H1 (cell line): ENCODE measurements at places on chromosomes 12 and 14.

GRCh38 chr12:116619246-116619645 lies 60.1 kb downstream of the MAP1LC3B2 start:
- DNase-seq: no peak

DNA sequence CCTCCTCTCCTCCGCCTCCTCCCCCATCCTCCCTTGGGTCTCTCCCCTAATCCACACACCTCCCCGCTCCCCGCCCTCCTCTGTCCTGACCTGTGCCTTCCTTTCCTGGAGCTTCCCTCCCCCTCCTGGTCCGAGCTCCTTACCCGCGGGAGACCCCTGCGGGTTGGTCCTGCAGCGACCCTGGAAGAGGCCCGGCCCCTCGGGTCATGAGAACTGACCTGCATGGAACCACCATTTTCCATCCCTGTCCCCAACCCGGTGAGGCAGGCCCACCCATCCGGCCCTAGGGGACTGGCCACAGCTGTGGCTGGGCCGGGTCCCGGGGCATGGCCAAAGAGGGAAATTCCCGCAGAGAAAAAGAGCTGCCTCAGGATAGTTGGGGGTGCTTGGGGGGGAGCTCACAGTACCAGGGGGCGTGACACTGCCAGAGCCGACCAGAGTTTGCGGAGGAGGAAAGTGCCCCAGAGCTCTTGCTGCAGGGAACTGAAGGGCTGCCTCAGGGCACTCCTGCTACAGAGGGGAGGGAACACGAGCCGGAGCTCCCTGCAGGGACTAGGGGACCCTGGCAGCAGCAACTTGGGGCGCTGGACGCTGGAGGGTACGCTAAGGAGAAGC lies 613 bp downstream of the ARHGEF40 start:
- no peak for DNase-seq

DNA sequence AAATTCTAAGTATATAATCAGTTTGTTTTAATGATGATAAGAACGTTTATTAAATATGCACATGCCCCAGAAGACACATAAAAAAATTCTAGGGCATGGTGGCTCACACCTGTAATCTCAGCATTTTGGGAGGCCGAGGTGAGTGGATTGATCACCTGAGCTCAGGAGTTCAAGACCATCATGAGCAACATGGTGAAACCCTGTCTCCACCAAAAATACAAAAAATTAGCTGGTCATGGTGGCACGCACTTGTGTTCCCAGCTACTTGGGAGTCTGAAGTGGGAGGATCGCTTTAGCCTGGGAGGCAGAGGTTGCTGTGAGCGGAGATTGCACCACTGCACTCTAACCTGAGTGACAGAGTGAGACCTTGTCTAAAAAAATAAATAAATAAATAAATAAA lies 4.0 kb downstream of the CD69 start:
- DNase-seq: no peak

- DNase-seq: no peak
Measured at GRCh38 chr14:74739293-74740030, 23.7 kb upstream of the YLPM1 start.

GRCh38 chr12:93090731-93091172 lies 161.7 kb upstream of the EEA1 start:
- DNase-seq: no peak

- no peak for DNase-seq
Measured at GRCh38 chr12:64611341-64612284, 1.3 kb downstream of the RASSF3 start.

GRCh38 chr12:16499611-16500010 lies 106.4 kb downstream of the LMO3 start:
- DNase-seq: no peak

GRCh38 chr14:99320621-99321235 lies 48.7 kb upstream of the BCL11B start:
- no peak for DNase-seq

- DNase-seq: peak; percentile 53
Measured at GRCh38 chr14:61502459-61503093, 181.2 kb downstream of the PRKCH start.

GRCh38 chr12:122326586-122326985 lies 60.3 kb upstream of the VPS33A start:
- DNase-seq: no peak

DNA sequence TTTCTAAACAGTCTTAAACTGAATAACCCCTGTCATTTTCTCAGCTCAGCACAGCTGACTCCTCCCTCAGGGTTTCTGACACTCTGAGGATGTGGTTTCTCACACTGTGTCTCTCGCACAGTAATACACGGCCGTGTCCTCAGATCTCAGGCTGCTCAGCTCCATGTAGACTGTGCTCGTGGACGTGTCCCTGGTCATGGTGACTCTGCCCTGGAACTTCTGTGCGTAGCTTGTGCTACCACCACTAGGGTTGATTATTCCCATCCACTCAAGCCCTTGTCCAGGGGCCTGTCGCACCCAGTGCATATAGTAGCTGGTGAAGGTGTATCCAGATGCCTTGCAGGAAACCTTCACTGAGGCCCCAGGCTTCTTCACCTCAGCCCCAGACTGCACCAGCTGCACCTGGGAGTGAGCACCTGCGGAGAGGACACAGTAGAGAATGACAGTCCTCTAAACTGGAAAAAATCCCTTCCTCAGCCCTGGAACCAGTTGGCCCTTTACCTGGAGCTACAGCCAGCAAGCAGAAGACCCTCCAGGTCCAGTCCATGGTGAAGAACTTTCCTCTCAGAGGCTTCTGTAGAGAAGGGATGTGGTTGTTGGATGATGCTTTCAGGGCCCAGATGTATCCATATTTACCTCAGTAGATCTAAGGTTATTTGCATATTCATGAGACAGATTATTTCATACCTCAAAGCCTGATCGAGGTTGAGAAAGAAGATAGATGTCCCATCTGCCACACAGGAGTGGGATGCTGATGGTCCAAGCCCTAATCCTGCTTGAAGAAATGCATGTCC lies 984.8 kb downstream of the TMEM121 start:
- no peak for DNase-seq

DNA sequence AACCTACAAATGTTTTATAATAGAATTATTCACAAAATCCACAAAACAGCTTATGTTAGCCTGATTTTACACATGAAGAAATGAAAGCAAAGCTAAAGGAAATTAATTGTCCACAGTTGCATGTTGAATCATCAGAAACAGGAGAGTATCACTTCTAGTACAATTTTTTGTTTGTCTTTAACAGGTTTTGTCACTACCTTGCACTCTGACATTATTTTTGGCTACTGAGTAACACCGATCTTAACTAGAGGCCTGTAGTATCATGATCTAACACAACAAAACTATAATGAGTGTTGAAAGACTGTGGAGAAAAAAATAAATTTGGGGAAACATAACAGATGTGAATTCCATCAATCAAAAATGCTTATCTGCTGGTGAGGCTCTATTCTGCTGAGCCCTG lies 60.1 kb downstream of the TAOK3 start:
- no peak for DNase-seq

DNA sequence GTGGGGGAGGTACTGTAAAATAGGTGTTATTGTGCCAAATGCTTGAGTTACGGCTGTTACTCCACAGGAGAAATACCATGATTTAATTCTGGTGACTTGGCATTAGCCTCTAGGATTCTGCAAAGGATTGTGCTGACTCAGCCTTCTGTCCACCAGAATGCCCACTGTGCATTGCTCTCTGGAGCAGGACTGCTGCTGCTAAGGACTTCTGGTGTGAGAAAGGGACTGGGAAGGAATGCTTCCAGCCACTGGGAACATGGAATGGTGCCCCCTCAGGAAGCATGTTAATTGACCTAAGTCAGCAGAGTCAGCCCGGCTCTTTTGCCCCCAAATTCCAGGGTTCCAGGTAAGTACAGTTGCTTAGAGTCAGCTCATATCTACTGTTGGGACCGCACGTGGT lies 32.9 kb downstream of the ZFHX2 start:
- peak; percentile 54 for DNase-seq

- no peak for DNase-seq
Measured at GRCh38 chr12:100248886-100249285, 18.0 kb downstream of the DEPDC4 start.

GRCh38 chr14:99663386-99664057 lies 18.6 kb downstream of the HHIPL1 start:
- no peak for DNase-seq

GRCh38 chr14:99792551-99793212 lies 531 bp upstream of the EML1 start:
- DNase-seq: no peak

- no peak for DNase-seq
Measured at GRCh38 chr14:29351996-29352705, 575.5 kb downstream of the PRKD1 start.

- DNase-seq: no peak
Measured at GRCh38 chr12:93387780-93388179, 10.1 kb downstream of the NUDT4 start.

GRCh38 chr12:817941-818600 lies 65.7 kb downstream of the WNK1 start:
- DNase-seq: no peak

DNA sequence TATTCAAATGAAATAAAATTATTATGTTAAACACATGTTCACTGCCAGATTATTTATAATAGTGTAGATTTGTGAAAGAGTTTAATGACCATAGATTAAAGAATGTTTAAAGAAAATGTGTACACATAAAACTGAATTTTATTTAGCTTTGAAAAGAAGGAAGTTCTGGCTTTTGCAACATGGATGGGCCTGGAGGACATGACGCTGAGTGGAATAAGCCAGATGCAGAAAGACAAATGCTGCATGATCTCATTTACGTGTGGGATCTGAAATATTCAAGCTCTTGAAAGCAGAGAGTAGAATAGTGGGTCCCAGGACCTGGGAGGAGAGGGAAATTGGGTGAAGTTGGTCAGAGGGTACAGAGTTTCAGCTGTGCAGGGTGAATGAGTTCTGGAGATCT lies 1261.2 kb downstream of the TMEM121 start:
- no peak for DNase-seq

- DNase-seq: no peak
Measured at GRCh38 chr12:113190761-113191160, 5.2 kb downstream of the RITA1 start.

DNA sequence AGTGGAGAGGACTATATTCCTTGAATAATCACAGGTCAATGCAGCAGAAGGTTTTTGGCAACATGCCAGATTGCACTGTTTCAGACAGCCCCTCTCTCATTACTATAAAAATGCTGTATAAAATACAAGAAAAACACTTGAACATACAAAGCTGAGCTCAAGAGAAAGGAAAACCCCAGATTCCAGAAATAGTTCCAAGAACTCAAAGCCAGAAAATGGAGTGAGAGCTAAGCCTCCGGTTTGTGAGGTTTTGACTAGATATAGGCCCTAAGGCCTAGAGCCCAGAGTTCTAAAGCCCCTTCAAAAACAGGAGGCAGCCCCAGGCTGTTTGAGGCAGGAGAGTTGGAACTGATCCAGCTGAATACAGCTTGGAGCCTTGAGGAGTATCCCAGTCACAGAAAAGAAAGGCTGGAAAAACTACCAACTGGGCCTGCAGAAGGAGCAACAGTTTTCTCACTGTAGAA lies 29.4 kb upstream of the ACTN1 start:
- DNase-seq: no peak

GRCh38 chr14:68103853-68104252 lies 284.3 kb downstream of the RAD51B start:
- DNase-seq: no peak

- no peak for DNase-seq
Measured at GRCh38 chr14:95667249-95667693, 19.0 kb upstream of the TCL1B start.

DNA sequence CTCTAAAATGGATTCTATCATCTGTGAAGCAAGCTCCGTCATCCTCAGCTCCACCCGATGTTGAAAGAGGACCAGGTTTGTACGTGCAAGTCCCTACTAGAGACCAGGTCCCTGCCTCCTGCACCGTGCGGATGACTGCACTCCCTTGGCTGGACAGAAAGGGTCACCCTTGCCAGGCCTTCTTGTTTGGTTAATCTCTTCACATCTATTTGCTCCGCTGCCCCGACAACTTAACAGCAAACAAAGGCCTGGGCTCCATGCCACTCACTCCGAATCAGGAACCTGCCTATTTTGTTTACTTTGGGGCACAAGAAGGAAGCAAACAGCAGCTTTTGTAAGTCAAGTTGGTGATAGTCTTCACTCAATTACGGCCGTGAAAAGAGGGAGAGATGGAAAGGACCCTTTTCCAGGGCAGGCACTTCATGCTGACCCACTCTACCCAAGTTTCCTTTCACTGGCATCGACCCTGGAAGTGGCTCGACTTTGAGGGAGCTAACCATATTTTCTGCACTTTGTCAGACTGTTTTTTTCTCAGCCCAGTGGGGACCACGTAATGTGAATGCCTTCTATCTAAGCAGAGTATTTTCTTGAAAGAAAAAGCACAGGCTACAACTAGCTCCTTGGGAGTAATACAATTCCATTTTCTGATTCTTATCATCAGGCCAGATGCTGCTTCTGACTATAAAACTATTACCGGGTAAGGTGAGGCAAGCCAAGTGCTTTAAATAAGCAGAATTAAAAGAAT lies 202.6 kb downstream of the FOXN3 start:
- DNase-seq: no peak

DNA sequence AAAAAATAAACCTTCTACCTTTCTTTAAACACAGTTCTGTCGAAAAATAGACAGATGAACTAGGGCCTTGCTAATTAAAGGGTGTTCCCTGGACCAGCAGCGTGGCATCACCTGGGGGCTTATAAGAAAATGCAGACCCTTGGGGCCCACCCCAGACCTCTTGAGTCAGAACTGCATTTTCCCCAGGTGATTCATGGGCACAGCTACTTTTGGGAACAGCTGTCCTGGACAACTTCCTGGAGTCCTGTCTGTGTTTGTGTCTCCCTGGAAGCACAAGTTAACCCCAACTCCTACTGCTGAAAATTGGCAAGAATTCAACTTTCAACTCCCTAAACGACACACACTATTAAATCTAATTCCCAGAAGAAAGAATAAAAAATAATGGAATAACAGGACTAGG lies 17.8 kb downstream of the FBLN5 start:
- no peak for DNase-seq

GRCh38 chr12:3553681-3554370 lies 62.8 kb downstream of the PRMT8 start:
- DNase-seq: no peak

DNA sequence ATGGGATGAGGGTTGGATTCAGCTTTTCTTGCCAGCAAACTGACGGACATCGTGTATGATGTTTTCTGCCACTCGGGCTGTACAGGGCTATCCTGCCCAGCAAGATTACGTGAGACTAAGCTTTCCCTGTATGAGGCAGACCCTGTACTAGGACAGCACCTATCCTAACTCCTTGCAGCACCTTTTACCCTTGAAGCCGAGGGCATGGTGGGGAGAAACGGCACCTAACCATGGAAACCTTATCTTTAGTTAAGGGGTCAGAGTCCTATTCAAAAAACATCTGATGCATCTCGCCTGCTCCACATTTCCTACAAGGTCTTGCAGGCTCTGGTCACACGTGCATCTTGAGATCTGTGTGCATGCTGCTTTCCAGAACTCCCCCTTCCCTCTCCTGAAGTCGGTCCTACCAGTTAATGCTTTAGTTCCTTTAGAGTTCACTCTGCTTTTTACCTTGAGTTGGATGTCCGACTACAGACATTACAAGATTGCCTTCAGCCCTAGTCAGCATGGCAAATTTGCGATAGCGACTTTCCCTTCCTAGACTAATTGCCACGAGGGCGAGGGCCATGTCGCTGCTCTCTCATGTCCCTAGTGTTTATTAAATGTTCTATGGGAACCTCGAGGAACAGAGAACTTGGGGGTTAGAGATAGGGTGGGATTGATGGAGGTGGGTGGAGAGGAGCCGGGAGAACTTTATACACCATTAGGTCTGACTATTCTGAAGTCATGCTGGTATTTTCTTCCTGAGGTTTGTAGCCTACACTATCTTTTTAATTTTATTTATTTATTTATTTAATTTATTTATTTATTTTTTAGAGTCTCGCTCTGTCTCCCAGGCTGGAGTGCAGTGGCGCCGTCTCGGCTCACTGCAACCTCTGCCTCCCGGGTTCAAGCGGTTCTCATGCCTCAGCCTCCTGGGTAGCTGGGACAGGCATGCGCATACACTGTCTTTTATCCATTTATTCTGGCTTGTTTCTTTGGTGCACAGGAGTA lies 6.6 kb downstream of the RAN start:
- DNase-seq: peak; percentile 55
